GM04503 (cell line): ENCODE measurements at places on chromosomes 5 and 9.
A peak's percentile ranks its signal among the peaks of the same experiment; 100 is the strongest.

- DNase-seq: no peak
Measured at GRCh38 chr5:33332804-33333203, 108.0 kb upstream of the TARS1 start.

DNA sequence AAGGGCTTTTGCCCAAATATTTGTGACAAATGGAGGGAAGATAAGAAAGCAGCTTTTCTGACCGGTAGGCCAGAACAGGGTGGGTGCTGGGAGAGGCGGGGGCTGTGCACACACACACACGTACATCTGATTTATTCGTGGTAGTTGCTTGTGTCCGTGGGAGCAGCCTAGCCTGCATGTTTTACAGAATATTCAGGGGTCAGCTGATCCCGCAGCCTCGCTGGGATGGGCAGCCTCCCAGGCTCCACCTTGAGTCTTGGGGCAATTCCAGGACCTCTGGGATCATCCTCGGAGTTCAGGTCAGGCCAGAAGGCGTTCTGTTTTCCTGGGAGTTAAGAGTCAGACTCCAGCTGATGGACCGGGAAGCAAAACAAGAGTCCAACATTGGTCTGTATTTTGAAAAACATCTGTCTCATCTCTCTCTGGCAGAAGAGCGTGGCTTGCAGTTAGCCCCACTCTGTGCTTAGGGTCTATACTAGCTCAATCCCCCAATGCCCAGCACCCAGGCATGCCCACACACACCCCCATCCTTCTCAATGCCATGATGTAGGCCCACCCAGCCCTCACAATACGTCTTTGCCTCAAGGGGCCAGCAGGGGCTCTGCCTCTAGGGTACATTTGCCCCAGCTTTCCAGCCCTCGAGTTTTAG lies 210.6 kb downstream of the GOLPH3 start:
- DNase-seq: no peak

DNA sequence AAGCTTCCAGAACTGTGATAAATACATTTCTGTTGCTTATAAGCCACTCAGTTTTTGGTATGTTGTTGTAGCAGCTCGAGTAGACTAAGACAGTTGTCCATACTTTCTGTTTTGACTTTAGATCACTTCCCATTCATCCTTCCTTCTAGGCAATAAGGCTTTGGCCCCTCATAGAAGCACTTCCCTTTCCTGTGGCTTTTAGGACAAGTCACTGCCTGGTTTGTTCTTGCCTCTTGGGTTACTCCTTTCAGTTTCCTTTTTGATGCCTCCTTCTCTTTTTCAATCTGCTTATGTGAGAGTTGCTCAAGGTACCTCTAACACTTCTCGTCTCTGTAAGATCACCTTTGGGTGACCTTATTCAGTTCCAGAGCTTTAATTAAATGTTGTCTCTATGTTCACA lies 72.4 kb upstream of the NTRK2 start:
- no peak for DNase-seq

DNA sequence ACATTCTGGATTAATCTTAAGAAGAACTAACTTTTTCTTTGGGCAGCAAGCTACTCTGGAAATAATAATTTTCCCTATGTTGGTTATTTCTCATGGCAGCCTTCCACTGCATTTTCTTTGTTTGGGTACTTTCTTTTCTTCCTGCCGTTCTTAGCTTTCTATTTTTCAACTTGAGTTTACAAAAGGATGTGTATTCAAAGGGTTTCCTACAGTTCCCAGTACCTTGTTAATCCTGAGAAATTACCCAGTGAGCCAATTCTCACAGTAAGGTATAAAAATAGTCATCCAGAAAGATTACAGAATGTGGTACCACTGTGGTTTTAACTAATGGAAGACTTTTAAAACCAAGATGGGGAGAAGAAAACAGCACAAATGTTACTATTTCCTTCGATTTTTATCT lies 20.2 kb downstream of the GPR21 start:
- DNase-seq: no peak

DNA sequence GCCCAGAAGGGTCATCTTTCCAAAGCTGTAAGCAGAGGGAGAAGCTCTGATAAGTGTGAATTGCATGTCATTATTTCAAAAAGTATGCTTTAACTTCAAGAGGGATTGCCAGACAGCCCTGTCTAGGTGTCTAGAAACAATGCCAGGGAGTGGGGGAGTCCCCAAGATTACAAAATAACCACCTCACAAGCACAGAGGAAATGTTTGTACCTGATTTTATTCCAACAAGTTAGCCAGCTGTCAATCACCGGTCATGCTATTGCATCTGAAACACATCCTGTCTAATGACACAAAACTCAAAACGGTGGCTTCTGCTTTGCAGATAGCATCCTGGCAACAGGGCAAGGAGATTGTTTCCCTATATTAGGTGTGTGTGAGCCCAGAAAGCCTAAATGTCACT lies 154.2 kb upstream of the WWC1 start:
- no peak for DNase-seq

DNA sequence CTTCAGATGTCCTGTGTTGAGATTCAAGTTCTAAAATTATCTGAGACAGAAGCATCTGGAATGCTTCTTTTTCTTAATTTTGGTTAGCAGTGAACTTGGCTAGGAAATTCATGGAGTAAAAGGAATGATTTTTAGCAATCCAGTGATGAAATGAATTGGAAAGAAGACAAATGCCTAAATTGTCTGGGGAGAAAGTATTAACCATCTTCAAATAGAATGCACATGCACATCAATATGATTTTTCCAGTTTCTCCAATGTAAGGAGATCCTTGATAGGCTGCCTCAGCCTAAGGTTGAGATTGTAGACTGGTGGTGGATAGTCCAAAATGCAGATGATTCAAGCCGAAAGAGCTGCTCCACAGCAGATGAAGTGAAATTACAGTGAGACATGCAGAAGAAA lies 106.7 kb downstream of the PCSK5 start:
- DNase-seq: no peak

DNA sequence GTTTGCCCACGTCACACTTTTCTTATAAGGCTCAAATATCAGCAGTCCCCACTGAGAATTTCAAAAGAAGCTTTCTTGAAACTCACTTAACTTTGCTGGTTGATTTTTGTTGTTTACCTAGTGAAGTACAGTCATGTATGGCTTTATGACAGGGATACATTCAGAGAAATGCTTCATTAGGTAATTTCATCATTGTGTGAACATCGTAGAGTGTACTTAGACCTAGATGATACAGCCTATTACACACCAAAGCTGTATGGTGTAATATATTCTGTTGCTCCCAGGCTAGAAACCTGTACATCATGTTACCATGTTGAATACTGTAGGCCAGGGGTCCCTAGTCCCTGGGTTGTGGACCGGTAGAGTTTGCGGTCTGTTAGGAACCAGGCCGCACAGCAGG lies 177.0 kb downstream of the ARRDC3 start:
- no peak for DNase-seq

DNA sequence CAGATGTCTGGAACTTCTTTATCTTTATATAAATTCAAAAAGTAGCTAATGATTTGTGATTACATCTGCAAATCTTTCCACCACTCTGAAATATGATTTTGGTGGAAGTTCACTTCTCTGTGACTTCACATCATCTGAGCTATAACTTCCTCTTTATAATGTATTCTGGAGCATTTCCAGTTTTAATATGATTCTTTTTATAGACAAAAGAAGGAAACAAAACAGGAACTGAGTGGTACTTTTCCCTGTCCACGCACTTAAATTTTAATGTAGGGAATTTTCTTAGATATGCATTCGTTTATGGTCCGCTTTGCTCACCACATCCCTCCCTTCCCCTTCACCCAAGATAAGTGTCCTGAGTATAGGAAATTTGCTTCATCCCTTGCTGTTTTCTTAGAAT lies 333.5 kb downstream of the CHSY3 start:
- no peak for DNase-seq

- DNase-seq: no peak
Measured at GRCh38 chr5:160175438-160176218, 53.7 kb upstream of the FABP6 start.

- no peak for DNase-seq
Measured at GRCh38 chr5:115068239-115069086, 101.2 kb downstream of the TRIM36 start.

DNA sequence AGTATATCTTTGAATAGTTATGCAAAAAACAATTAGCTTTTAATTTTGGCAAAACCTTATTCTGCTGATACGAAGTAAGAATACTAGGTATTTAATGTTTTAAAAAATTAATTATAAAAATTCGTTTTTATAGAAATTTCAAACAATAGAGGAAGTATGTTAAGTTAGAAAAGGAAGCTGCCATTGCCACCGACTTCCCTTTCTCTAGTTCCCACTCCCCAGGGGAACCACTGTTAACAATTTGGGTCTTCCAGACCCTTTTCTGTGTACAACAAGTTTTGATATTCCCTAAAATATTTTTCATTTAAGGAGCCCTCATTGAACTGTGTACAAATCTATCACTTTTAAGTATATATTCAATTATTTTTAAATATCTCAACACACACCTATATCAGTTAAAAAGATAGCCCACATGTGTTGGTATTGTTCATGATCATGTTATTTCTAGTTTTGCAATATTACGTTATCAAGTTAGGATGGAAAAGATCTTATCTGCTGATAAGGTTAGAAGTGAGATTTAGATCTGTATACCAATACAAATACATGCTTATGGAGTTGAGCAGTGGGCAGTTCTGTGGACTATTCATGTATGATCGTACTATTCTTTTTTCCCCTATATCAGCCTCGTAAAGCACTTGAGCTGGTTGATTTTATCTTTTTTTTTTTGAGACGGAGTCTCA lies 25.9 kb downstream of the NDFIP1 start:
- no peak for DNase-seq

GRCh38 chr5:149514512-149514911 lies 36.7 kb downstream of the CSNK1A1 start:
- DNase-seq: no peak

DNA sequence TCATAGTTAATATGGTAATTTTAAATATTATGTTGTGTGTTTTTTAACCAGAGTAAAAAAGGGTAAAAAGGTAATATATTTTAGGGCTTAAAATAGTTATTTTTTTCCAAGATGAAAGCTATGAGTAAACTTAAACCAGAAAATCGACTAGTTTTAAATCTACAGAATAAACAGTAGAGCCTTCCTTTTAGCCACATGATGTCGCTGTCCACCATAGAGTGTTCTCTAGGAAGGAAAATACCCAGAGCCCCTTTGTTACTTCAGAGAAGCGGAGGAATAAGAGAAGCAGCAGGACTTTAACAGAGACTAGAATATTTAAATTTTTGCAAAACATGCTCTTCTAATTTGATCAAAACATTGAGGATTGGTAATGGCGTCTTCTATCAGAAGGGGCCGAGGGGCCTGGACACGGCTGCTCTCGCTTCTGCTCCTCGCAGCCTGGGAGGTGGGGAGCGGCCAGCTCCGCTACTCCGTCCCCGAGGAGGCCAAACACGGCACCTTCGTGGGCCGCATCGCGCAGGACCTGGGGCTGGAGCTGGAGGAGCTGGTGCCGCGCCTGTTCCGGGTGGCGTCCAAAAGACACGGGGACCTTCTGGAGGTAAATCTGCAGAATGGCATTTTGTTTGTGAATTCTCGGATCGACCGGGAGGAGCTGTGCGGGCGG lies at the start of gene PCDHA2:
Gene PCDHA2 (plus strand): TSS at position 258 of the 664 bp plus-strand sequence.
- no peak for DNase-seq

GRCh38 chr9:96460882-96461281 lies 10.9 kb downstream of the HABP4 start:
- DNase-seq: peak; percentile 74

GRCh38 chr5:7272408-7272965 lies 123.5 kb upstream of the ADCY2 start:
- DNase-seq: no peak

GRCh38 chr9:86679909-86680308 lies 267.4 kb downstream of the GAS1 start:
- DNase-seq: no peak

GRCh38 chr9:14136646-14137370 lies 177.1 kb downstream of the NFIB start:
- DNase-seq: no peak

DNA sequence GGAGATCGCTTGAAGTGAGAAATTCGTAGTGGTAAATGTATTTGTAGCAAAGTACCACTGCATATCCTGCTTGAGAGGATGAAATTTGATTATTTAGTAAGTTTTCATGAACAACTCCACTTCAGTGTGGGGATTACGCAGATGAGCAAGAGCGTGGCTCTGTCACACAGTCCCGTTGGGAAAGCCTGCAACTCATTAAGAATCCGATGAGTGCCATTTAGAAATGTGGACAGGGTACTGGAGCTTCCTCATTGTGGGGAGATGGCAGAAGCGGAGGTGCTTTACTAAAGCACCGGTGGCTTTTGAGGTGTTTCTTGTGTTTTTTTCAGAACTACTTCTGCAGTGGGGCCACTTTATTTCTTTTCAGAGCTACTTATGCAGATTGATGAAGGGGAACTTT lies 1.4 kb downstream of the TJP2 start:
- DNase-seq: no peak

DNA sequence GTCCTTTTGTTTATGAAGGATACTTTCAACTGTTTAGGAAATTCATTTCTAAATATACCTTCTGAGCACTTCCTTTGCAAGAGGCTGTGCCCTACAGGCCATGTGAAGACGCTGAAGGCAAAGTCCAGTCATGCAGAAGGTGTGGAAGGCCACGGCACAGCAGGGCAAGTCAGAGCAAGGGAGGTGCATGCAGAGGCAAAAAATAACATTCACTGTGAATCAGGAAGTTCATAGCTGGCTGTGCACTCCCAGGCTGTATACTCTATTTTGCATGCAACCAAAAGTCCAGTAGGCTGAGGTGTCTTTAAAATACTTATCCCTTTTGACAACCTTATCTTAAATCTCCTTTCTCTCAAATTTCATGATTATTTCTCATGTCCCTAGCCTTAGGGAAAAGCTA lies 50.3 kb downstream of the GNAQ start:
- no peak for DNase-seq

DNA sequence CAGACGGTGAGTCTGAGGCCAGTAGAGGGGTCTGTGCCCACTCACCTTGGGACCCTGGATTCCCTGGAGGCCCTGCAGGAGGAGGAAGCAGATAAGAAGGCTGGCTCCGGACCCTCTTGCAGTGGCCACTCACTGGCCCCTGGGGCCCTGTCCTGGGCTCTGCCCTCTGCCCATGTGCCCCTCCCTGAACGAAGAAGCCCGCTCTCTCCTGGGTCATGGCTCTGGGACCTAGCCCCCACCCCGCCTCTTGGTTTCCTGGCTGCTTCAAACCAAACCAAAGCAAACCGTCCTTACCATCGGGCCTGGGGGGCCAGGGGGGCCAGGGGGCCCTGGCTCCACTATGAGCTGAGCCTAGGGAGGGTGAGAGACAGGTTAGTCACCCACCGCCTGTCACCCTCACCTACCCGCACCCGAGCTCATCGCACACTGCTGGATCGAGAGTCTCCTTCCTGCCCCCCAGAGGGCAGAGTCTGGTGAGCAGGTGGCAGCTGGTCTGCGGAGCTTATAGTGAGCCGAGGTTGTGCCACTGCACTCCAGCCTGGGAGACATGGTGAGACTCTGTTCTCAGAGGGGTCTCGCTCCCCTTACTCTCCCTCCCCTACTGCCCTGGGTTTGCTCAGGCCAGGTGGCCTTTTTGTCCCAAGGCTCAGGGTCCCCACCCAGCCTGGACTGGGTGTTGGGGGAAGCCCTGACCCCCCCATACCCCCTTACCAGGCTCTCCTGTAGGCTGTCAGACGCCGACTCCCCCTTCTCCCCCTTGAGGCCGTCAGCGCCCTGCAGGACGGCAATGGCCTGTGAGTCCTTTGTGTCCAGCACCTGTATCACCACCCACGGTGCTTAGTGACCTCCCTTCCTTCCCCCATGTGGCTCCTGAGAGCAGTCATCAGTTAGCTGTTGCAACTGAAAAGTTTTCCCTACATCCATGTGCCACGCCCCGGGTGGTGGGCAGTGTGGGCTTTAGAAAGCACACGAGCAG lies 15.2 kb upstream of the PHYKPL start:
- no peak for DNase-seq

- no peak for DNase-seq
Measured at GRCh38 chr9:5670079-5670478, 41.2 kb downstream of the RIC1 start.

- DNase-seq: peak; percentile 10
Measured at GRCh38 chr5:101390151-101390908, 487.2 kb upstream of the ST8SIA4 start.
